GM03348 (cell line): ENCODE measurements at places on chromosomes 1 and 21.

DNA sequence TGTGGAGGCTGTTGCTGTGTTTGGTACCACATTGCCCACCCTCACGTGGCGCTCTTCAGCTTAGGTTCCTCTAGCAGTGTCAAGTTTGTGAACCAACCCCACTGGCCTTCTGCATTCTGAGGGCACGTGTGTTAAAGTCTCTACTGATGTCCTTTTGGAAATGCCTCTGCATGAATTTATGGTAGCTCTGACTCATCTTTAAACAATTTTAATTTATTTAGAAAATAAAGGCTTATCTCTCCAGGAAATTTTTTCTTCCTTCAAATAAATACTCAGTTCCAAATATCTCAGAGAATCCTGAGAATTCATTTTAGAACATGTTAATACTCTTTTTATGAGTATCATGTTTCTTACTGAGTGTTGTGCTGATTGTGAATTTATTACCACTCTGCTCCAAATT is 5.5 kb downstream of the CD1D start:
- DNase-seq: no peak

- DNase-seq: peak; percentile 27
These were observed 3.7 kb downstream of the TCHH start for GRCh38 chr1:152111515-152111968.

DNA sequence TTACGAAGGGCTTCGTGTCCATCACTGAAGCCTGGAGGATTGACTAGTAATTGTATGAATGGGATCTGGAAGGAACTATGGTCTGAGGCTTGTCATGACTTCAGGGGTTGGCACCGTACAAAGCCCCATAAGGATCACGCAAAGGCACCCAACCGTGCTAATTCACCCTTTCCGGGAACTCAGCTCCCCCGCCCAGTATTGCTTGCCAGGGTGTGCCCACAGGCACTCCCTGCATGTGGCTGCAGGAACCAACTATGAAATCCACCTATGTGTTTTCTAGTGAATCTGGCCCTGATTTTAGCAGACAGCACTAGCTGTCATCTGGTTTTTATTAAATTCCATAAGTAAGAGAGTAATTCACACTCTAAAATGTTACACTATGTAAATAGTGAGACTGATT is 139.2 kb downstream of the TM2D1 start:
- peak; percentile 29 for DNase-seq

GRCh38 chr1:59078070-59078800 is 218.7 kb upstream of the FGGY start:
- no peak for DNase-seq

GRCh38 chr1:109299558-109300343 is 7.1 kb downstream of the MYBPHL start:
- DNase-seq: no peak
